ENCODE measurements at places on chromosomes 3 and 15.

GRCh38 chr3:190239325-190239724 lies 82.9 kb downstream of the CLDN1 start:
- DNase-seq = no peak

GRCh38 chr3:11375333-11376088 lies 103.3 kb downstream of the ATG7 start:
- DNase-seq = no peak

GRCh38 chr15:85550283-85550682 lies 169.9 kb downstream of the AKAP13 start:
- DNase-seq = no peak

GRCh38 chr15:99145005-99145404 lies 40.1 kb downstream of the SYNM start:
- DNase-seq = no peak

DNA sequence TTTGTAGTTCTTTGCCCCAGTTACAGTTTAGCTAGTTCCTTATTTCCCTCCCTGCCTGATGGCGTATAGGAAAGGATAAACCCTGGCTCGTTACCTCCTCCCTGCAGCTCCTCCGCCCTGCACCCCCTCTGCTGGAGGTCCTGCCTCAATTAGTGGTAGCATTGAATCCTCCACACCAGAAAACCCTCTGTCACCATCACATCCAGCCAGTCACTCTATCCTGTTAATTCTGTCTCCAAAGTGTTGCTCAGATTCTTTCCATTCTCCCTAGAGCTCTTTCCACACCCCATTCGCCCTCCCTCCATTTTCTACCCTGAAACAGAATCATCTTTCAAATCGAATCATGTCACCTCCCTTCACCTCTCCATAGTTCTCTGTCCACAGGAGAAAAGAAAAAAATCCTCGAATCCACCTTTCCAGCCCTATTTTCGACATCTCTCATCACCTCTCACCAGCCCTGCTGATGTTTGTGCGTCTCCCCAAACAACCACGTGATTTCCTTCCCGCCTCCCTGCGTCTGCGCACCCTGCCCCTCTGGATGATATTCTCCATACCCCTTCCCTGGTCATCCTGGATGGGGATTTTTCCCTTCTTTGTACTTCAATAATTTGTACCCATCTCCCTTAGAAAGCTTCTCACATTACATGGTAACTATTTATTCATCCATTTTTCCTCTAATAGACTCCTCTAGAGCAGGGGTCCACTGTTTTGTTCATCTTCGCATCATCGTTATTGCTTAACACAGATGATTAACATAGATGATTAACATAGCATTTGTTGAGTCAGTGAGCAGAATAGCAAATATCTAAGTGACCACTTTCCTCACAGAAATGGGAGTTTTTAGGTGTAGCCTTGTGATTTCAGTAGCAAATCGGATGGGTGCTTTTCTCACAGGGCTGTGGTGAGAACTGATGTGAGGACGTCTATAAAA lies 37.1 kb downstream of the MAP3K13 start:
- peak; percentile 72 for DNase-seq

DNA sequence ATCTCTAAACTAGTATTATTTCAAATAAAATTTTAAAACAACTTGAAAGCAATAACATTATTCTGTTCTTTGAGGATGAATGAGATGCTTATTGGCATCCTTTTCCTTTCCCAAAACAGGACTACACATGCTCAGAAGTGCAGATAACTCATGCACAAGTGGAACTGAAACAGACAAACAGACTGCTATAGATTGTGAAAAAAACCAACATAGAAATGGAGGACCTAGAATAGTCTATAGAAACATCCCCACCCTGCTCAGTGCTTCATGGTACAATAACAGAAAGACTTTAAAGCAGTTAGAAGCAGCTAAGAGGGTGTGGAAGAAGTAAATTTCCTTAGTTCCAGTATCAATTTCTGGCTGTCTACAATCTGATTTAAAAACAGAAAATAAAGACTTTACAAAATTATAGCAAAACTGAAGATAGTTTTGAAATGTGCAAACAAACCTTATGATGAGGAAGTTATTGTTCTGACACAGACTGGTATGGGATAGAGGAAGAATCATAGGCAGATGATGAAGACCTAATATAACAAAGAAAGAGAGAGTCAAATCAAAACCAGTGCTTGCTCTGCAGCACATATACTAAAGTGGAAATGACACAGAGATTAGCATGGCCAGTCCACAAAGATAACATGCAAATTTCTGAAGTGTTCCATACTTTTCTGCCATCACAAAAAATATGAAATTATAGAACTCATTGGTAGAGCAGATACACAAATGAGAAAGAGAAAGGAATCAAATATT lies 1025.4 kb downstream of the SQOR start:
- DNase-seq = no peak

- no peak for DNase-seq
Measured at GRCh38 chr3:154126651-154127050, 5.5 kb downstream of the ARHGEF26 start.

- DNase-seq = no peak
Measured at GRCh38 chr15:40115670-40116093, 7.0 kb upstream of the BMF start.

GRCh38 chr3:160956785-160957184 lies 148.4 kb downstream of the B3GALNT1 start:
- no peak for DNase-seq

DNA sequence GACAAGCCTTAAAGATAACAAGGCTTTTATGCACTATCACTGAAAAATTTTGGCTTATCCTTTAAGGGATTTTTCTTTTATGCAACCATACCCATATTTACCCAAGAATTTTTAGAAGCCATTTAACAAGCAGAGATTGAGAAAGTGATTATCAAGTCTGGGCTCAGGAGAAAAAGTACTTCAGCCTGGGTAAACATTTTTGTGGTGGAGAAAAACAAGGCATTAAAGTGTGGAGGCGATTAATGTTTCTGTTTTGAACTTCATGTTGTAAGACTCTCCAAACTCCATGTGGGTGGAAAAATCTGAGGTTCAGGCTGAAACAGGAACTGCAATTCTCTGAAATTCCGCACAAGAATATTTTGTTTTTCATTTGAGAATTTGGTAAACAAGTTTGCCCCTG lies 260.4 kb upstream of the KCNMB2 start:
- no peak for DNase-seq

- DNase-seq = no peak
Measured at GRCh38 chr3:20246662-20247061, 60.7 kb upstream of the SGO1 start.

Measured in NCI-H1930 (cell line).